ENCODE measurements at places on chromosomes 7 and 10.

DNA sequence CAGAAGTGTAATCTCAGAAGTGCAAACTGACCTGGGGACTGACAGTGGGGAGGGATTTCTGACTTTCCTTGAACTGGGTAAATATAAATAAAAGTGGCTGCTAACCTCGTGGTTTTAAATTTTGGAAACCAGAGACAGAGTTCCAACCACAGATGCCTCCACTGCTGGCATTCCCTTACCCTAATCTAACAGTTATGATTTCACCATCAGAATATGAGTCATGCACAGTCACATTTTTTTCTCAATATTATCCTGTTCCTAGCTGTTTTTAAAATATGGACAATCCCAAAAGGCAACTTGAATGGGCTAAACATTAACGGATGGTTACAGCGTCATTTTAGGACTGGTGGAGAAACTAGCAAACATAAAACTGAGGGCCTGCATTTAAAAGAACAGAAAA, 264.3 kb upstream of the INHBA start:
- no peak for DNase-seq

DNA sequence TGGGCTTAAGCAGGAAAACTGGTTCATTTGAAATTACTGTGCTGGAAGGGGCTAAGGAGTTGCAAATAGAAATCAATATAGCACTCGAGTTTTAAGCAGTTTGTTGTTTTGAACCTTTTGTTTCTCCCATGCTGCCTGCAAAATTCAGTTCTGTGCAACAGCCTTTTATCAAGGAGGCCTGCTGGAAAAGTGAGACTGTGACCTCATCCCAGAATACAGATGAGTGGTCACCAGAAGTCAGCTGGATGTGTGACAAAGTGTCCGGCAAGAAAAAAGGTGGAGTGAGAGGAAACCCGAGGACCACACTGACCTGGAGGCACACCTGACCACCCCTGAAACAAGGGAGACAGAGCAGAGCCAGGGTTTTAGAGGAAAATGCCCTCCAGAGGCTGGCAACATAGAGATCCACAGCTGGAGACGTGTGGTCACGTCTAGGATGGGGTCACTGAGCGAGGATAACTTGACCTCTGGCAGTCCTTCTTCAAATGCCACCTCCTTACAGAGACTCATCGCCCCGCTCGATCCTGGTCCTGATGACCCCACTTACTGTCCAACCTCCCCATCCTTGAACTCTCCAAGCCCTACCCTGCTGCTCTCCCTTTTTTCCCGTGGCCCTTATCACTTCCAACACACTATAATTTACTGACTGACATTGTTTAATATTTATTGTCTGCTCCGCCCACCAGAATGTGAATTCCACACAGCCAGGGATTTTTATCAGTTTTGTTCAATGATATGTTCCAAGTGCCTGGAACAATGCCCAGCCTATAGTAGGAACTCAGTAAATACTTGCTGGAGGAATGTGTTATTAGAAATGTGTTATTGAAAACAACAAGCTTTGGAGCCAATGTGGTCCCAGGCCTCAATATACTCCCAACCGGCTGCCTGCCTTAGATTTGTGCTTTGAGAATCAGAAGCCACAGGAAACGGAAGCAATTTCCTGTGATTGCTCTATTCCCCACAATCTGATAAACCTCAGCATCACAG, 243.8 kb downstream of the GLI3 start:
- DNase-seq = no peak

DNA sequence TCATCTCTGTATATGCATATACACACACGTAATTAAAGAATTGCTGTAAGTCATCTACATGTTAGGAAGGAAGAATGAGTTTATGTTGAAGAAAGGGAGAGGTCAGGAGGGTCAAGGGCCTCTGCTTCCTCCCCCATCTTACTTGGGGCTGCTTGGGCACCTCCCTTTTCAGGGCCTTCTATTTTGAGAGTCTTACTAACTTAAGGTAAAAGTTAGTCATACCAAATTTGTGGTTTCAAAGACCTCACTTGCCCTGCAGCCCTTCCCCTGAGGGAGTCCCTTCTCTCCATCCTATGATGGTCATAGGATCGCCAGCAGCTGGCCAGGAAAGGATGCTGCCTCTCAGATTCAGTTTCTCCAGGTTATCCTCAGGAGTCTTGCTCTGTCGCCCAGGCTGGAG, 2.6 kb downstream of the PLEKHS1 start:
- no peak for DNase-seq

- no peak for DNase-seq
Observed at GRCh38 chr7:31663072-31663471, 23.9 kb upstream of the PPP1R17 start.

GRCh38 chr7:112266141-112266540, 59.6 kb downstream of the ZNF277 start:
- DNase-seq = no peak

GRCh38 chr10:28903063-28903462, 225.7 kb downstream of the BAMBI start:
- no peak for DNase-seq

DNA sequence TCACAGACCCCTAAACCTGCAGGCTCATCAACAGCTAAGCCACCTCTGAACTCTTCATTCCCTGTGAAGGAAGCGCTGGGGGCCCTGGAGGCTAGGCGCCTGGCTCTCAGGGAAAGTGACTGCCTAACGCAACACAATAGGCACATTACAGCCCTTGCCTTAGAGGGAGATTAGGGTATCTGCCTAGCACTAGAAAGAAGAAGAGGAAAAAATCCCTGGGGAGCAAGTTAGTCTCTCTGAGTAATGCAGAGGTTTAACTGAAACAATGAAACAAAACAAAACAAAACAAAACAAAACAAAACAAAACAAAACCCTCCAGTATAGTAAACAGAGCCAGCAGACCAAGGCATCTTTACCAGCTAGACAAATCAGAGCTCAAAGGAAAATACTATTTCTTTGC, 2.6 kb downstream of the ZNF777 start:
- DNase-seq = no peak

DNA sequence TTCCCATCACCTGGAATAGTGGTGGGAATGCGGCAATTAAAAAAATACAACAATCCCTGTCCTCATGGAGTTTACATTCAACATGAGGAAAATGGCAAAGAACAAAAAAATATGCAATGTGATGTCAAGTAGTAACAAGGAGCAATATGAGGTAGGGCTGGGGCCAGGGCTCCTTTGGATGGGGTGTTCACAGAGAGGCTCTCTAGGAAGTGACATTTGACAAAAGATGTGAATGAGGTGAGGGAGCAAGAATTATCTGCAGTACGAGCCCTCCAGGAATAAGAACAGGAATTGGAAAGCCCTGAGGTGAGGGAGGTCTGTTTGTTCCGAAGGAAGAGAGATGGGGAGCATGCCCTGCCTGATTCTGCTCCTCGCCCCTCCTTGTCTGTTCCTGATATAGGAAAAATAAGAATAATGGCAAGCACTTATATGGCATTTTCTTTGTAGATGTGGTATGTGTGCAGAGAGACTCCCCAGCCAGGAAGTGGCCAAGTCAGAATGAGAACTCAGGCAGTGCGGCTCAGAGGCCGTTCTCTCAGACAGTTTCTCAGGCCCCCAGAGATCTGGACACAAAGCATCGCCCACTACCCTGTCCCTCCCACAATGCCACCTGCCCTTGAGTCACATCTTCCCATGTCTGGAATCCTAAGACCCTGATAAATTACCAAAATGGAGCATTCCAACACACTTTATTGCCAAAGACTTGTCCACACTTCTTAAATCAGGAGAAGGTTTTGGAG, 105.6 kb downstream of the APBB1IP start:
- no peak for DNase-seq
